ENCODE measurements at places on chromosomes 4 and X.

GRCh38 chr4:7717946-7718490, 221.6 kb downstream of the AFAP1 start:
- DNase-seq = no peak

DNA sequence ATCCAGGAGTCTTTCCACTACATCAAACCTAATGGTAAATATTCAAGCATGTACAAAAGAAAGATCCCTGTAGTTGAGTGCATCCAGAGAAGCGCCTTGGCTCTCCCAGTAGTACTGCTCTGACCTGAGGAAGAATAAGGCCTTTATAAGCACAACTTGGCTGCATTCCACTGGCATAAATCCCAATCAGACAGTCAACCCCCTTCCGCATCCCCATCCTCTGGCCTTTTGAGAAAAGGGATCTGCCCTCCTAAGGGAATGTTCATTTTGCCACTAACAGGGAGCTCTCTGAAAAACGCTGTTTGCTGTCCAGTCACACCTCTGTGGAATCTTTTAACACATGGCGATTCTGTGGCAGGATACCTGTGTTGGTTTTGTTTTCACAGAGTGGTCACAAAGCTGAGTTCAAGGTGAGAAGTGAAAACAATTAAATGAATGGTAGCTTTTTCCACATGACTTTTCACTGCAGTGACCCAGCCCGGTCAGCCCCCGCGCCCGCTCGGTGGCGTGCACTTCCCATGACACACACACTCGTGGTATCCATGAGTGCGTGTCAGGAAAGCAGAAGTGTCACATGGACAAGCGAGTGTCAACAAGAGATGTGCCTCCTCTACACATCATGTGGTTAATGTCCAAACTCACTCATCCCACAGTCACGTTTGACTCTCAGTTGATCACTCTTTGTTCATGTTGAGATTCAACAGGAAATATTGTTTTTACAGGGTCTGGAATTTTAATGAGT, 112.2 kb upstream of the ENPP6 start:
- DNase-seq = no peak

DNA sequence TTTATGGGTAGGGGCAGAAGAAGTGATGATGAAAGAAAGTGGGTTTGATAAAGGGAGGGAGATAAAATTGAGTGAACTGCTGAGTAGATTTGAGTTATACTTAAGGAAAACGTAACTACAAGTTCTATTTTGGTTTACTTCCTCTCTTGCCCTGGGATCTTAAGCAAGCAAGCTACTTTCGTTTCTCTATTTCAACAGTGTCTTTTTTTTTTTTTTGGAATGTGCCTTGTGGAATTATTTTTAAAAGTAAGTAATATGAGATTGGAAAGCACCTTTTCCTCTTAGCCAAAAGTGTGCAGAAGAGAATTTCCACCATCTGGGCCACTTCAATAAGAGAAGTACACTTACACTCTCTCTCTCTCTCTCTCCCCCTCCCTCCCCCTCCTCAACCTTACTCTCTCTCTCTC, 16.0 kb upstream of the C4orf36 start:
- no peak for DNase-seq

DNA sequence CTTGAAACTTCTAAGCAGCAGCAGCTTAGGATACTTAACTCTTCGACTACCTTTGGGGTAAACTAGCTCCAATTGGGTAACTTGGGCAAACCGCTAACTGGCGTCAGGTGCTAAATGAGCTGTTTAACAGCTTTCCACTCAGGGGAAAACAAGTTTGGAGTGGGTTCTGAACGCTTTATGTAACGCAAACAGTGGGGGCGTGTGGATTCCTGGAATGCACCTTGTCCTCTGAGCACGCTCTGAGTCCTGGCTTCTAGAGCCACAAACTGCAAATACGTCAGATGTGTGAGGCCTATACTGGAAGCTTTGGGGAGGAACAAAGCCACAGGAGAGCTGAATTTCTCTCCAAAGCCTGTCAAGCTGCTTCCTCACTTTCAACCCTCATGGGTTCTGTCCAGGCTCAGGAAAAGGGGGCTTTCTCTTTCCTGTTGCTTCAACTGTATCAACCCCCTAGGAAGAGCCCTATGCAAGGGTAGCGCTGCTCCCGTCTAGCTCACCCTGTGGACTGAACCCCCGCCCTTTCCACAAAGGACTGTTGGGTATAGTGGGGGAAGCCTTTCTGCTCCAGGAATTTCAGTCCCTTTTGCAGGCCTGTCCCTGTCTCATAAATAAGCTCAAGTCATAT, 4.5 kb upstream of the WDR1 start:
- no peak for DNase-seq

DNA sequence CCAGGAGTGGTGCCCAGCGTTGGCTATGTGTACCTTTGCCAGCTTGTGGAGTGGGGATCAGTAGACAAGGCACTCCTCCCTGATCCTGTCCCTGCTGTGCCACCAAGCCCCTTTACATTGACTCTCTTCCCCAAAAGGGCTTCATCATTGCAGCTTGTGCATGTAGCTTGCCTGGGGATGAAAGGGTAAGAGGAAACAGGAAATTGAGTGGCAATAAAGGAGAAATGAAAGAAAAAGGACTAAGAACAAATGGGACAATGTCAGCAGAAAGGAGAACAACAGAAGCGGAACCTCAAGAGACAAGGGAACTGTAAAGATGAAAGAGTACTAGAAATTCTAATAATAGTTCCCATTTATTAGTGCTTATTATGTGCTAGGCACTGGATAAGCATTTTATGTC, 8.7 kb upstream of the IL13RA1 start:
- no peak for DNase-seq

DNA sequence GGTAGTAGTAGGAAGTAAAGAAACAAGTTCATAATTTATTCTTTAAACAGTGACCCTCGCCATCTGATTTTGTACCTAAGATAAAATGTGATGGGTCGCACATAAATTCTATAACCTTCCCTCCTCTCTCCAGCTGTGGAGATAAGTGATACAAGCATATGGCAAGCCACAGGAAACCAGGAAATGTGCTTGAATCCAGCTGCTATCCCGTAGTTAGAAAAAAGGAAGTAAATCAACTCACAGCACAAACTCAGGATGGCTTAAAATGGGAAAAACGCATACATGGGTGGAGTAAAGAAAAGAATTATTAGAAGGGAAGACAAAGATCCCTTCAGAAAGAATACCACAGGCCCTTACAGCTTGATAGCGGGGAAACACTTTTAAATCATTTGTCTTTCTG, 78.2 kb downstream of the ZNF827 start:
- no peak for DNase-seq

GRCh38 chr4:153137159-153137558, 67.1 kb upstream of the TRIM2 start:
- DNase-seq = peak; percentile 83

DNA sequence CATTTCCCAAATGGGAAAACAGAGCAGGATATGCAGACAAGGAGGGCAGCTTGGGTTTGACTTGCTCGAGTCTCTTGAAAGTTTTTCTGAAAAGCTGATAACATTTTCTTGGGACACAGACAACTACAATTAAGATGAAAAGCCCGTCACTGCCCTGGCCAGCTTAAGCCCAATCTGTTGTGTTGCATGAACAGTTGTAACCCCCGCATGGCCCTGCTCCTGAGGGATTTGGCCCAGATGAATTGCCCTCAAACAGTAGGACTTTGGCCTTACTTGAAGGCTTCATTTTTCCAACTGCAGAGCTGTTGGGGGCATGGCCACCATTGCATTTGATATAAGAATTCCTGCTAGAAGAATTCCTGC, 40.5 kb upstream of the MGST2 start:
- DNase-seq = no peak

- peak; percentile 20 for DNase-seq
Measured at GRCh38 chr4:1205586-1206298, 33.4 kb upstream of the SPON2 start.

DNA sequence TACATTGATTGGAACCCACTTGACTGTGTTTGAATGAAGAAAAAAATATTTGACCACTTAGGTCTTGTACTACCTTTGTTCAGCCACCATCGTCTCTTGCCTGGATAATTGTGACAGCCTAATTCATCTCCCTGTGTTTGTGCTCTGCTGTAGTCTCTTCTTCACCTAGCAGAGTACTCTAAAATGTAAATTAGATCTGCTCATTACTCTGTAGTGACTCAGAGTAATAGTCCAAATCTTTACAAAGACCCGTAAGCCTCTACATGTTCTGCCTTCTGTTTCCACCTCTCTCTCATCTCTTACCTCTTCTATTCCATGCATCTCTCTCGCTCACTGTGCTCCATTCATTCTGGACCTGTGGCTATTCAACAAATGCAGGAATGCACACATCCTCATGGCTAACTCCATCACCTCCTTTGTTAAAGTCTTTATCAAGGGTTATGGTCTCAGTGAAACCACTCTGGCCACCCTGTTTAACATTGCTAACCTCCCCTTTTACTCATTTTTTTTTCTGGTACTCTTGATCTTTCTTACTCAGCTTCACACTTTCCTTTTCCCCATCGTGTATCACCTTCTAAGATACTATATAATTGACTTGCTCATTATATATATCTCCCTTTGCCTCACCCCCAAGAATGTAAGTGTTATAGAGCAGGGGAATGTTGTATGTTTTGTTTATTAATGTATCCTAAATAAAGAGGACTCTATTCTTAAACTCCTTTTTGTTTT, 98.4 kb downstream of the STIM2 start:
- no peak for DNase-seq

GRCh38 chr4:77848508-77848907, 14.1 kb upstream of the MRPL1 start:
- DNase-seq = no peak

DNA sequence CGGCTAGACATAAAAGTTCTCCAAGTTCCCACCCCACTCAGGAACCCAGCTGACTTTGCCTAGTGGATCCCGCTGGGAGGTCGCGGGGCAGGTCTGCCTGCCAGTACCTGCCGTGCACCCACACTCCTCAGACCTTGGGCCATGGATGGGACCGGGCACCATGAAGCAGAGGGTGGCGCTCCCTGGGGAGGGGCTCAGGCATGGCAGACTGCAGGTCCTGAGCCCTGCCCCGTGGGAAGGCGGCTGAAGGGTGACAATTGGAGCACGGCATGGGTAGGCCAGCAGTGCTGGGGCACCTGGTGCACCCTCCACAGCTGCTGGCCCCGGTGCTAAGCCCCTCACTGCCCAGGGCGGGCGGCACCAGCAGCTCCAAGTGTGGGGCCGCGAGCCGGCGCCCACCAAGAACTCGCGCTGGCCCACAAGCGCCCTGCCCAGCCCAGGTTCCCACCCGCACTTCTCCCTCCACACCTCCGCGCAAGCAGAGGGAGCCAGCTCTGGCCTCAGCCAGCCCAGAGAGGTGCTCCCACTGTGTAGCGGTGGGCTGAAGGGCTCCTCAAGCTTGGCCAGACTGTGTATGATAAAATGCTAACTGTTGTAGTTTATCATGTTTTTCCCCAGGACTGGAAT, 63.1 kb downstream of the UGT2A2 start:
- DNase-seq = no peak

- DNase-seq = no peak
Measured at GRCh38 chr4:147003956-147004809, 58.5 kb upstream of the TTC29 start.

- no peak for DNase-seq
Measured at GRCh38 chr4:143443728-143444127, 69.8 kb upstream of the SMARCA5 start.

GRCh38 chr4:99468889-99469288, 33.7 kb upstream of the ADH7 start:
- no peak for DNase-seq

GRCh38 chrX:116010939-116011338, 159.6 kb upstream of the AGTR2 start:
- no peak for DNase-seq

DNA sequence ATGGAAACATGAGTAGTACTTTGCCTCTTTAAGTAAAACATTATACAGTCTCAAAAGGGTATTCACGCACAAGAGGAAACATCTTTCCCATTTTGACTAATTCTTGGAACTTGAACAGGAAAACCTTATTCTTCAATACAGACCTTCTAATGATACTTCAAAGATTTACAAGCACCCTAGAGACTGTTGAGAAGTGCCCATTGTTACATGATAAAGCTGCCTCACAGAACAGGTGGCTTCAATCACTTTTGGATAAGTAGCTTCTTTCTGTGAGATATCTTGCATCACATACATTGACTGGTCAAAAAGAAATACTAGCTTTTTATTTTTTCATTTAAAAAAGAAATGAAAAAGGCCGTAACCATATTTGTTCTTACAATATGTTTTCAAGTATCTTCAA, 219.4 kb downstream of the EPHA5 start:
- no peak for DNase-seq

DNA sequence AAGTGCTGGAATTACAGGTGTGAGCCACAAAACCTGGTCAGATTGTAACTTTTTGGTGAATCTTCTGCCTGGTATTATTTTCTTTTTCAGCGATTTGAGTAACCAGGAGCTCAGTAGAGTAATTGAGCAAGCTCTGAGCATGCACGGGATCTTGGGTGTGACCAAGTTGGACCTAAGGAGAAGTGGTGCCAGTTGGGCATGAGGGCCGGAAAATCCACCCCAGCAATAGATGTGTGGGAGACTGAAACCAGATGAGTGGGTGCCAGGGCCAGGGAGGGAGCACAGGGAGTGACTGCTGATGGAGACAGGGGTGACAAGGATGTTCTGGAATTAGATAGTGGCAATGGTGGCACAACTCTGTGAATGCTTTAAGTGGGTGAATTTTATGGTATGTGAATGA, 3.7 kb upstream of the CCNQ start:
- DNase-seq = no peak

GRCh38 chr4:163493643-163494359, 689 bp upstream of the TMA16 start:
- DNase-seq = no peak

GRCh38 chr4:85005865-85006377, 39.4 kb upstream of the WDFY3 start:
- DNase-seq = no peak

- DNase-seq = no peak
Measured at GRCh38 chr4:2939383-2940243, 23.6 kb downstream of the NOP14 start.

DNA sequence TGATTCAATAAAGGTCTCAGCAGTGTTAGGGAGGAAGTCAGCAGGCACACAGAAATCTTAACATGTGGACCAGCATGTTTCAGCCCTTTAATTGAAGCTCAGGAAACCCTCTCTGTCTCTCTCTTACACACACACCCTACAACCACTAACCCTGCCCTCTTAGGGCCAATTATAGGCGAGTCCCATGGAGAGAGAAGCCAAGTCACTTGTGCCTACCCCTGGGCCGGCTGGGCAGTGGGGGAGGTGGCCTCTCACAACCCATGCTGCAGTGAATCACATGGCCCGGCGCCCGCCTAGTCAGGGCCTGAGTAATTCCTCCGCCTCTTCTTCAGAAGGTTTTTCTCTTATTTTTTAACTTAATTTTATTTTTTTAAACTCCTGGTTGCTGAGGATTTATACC, 3.7 kb downstream of the FGD1 start:
- DNase-seq = no peak

DNA sequence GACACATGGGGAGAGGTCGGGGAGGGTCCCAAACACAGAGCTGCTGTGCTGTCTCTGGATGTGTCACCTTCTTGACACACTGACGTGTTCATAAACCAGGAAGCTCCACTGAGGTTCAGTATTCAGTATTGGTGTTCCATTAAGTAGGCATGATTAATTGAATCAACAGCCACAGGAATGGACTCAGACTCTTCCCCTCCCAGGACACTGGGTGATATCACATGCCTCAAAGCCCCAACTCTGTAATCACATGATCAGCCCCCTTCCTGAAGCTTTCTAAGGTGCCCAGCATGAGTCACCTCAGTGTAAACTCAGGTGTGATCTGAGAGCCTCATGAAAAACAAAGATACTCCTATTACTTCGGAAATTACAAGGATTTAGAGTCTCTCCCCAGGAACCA, 21.1 kb upstream of the HNRNPD start:
- DNase-seq = no peak

All from right hindlimb (tissue), 1 donor.